ENCODE measurements at places on chromosomes 5 and 9.

DNA sequence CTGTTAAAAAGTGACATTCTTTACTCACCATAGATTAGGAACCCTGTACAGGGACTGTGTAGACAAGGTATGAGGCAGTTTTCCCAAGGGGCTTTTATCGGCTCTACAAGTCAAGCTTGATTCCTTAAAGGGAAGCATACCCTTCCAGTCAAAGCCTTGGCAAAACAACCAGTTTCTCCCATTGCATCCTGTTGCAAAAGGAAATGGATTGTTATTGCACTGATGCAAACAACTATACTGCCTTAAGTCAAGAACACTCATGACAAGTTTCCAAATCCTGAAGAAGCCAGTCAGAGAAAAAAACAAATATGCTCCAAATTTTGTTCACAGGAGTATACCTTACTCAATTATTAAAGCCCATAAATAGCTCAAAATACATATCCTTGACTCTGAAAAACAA lies 67.5 kb downstream of the RGMB start:
- no peak for DNase-seq

GRCh38 chr9:128619127-128619526 lies 37.5 kb downstream of the DYNC2I2 start:
- DNase-seq, result no peak

DNA sequence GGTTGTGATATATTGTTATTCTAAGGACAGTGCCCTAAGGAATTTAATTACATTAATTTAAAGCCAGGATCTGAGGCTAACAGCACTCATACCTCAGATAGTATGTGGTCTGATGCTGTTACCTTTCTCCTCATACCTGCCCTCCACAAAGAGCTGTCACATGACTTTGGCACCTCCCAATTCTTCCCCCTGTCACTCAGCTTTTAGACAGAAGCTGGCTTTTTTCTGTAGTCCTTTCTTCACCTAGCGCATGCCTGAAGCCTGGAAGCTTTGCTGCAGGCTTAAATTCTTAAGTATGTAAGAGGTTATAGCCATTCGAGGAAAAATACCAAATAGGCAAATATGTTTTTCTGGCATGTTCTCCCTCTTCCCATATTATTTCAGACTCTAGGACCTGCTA lies 61.0 kb upstream of the ADAMTS19 start:
- no peak for DNase-seq

DNA sequence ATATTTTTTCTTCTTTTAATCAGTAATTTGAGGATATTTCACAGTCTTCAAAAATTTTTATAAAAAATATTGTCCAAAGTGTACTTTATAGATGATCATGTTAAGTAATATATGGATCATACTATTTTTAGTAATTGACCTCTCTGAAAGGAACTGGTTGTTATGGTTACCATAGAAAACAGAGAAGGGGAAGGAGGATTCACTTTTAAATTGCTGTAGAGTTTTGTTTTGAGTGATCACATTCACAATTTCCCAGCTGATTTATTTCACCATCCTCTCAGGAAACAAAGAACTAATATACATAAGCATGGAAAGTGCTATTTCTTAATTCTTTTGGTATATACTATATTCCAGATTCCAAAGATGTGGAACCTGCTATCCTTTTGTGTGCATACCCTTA lies 56.5 kb upstream of the NREP start:
- DNase-seq, result no peak

GRCh38 chr9:128972956-128973355 lies 25.5 kb downstream of the NUP188 start:
- peak; percentile 59 for DNase-seq

- no peak for DNase-seq
Observed at GRCh38 chr5:155353231-155353630, 339.7 kb downstream of the KIF4B start.

DNA sequence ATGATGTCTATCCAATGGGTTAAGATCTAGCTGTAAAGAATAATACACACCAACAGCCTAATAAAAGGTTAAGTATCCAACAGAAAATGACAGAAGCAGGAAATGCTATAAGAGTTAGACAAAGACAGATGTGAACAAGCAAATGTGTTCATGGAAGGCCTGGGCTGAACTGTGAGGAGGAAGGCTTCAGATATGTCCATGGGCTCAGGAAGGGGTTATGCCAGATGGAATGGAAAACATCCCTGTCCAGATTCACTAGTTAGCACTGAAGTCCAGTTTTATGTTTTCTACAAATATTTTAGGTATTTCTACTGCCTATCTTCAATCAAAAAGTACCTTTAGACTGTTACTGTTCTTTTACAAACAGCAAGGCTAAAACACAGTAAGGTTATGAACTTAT lies 27.1 kb downstream of the ERAP1 start:
- DNase-seq, result peak; percentile 18

DNA sequence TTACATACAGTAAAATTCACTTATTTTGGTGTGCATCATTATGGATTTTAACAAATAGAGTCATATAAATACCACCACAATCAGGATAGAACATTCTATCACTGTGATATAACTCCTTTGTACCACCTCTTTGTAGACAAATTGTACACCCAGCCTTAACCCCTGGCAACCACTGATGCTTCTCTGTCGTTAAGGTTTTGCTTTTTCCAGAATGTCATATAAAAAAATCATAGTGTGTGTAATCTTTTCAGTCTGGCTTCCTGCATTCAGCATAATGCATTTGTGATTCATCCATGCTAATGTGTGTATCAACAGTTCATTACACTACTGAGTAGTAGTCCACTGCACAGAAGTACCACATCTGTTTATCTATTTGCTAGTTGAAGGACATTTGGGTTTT lies 81.2 kb downstream of the ARSB start:
- no peak for DNase-seq

DNA sequence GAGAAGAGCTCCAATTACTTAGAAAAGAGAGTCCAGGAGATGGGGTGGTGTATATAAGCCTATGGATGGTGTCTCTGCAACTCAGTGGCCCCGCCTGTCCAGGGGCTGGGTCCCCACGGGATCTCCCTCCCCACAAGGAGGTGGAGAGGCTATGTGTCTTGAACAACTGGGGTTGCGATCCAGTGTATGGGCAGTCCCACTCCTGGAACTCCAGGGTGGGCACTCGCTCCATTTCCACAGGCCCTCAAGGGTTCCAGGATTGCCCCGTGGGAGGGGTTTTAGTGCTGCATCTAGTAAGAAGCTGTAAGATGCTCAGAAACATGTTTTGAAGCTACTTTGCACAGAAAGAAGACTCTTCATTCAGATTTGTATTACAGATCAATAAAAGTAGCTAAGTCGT lies 558 bp upstream of the SMAD5 start:
- DNase-seq, result no peak

GRCh38 chr9:130042406-130042884 lies 544 bp downstream of the FNBP1 start:
- no peak for DNase-seq

DNA sequence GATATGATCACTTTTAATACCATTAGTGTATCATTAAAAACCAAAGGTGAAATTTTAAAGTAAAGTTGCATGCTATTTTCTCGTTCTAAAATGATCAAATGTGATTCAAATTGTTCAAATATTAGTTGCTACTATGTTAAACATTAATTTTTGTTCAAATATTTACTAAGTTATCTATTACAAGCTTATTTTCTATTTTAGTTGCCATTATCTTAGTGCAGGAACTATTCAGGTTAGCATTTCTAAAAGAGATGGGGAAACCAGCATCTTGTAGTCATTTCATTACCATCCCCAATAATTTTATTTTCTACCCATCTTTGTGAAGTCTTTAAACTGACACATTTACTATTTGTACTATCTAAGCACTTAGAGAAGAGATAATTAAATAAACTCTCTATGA lies 166.0 kb downstream of the RFX3 start:
- DNase-seq, result no peak

- no peak for DNase-seq
Observed at GRCh38 chr5:153863951-153864350, 174.8 kb downstream of the FAM114A2 start.

DNA sequence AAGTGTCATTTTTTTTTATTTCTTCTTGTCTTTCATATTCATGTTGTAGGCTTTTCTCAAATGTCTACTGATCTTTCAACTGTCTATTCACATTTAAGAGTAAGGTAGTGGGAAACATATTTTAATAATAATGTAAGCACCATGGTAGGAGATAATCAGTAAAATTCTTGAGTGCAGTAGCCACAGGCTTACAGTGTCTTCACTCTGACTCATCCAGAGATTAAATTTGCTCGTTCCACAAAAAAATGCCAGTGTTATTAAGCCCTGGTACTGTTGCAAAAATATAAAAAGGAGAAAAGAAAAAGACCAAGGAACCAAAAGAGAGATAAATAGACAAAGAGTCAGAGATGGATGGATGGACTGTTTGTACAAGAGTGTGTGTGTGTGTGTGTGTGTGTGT lies 43.0 kb downstream of the PARP8 start:
- DNase-seq, result no peak

DNA sequence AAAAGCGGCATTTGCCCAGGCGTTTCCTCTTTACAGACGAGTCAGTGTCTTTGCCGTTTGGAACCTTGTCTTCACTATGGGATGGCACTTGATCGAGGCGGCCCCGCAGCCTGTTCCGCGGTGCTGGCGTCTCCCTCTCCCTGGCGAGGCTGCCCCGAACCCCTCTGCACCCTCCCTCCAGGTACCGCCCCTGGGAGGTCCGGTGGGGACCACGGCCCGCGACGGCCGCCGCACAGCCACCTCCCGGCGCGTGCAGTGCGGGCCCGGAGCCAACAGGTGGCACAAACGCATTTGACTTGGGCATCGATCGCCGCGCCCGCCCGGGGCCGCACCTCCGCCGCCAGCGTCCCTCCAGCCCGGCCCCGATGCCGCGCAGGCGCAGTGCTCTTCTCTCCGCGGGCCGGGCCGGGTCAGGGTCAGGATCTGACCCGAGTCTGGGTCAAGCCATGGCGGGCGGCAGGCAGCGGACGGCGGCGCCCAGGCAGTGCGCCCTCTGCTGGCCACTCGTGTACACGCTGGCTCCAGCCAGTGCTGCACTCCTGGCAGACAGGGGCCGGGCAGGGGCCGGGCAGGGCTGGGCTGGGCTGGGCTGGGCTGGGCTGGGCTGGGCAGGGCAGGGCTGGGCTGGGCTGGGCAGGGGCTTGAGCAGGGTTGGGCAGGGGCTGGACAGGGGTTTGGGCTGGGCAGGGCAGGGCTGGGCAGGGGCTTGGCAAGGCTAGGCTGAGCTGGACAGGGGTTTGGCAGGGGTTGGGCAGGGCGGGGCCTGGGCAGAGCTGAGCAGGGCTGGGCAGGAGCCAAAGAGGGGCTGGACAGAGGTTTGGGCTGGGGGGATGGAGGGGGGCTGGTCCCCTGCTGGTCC lies 155.8 kb upstream of the IRX4 start:
- no peak for DNase-seq

DNA sequence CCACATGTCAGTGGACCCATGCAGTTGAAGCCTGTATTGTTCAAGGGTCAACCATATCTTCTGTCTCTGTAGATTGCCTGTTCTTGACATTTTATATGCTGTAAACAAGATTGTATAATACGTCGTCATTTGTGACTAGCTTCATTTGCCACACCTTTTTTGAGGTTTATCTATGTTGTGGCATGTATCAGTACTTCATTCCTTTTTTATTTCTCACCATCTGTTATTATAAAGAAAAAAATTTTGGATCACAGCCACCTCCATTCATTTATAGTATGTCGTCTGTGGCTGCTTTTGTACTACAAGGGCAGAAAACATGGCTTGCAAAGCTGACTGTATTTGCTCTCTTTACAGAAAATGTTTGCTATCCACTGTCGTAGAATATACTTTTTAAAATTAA lies 72.4 kb downstream of the TEK start:
- DNase-seq, result peak; percentile 56

DNA sequence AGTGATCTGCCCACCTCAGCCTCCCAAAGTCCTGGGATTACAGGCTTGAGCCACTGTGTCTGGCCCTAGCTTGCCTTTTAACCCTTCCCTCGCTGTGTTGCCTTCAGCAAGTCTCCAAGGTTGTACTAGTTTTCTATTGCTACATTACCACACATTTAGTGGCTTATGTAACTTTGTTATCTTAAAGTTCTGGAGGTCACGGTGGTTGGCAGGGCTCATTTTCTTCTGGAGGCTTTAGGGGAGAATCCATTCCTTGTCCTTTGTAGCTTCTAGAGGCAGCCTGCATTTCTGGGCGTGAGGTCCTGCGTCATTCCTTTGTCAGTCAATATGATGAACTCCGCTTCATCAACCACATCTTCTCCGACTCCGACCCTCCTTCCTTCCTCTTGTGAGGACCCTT lies 2.9 kb upstream of the PRRC2B start:
- no peak for DNase-seq

DNA sequence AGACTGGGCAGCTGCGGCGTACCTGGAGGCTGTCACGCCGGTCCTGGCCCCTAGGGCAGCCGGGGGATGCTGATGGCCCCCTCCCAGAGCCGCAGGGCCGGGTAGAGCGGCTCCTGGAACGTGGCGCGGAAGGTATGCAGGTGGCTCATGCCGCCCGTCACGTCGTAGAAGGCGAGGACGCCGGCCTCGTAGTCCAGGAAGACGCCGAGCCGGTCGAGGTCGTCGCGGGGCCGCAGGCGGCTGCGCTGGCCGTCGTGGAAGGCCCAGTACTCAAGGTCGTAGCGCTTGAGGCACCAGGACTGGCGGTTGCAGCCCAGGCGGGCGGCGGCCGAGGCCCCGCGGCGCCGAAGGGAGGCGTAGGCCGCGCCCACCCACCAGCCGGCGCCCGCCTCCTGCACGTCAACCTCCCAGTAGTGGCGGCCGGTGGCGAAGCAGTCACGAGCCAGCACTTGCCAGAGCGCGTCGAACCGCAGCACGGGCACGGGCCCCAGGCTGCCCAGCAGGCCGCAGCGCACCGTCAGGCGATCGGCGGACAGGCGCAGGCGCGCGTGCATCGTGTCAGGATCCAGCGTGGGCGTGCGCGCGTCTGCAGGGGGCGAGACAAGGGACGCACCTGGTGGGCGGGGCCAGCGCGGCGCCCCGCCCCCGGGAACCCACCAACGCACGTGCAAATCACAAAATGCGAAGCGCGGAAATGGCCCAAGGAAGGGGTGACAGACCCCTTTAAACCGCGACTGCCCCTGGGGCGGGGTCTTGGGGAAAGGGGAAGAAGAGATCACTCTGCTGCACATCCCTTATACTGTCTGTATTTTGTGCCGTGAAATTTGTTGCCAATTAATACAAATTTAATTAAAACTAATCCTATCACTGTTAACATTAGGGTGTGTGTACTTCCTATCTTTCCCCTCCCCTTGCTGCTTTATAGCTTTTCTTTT lies 31.2 kb downstream of the NANS start:
- DNase-seq, result no peak

- DNase-seq, result no peak
Observed at GRCh38 chr5:115246361-115246991, 16.2 kb downstream of the PGGT1B start.

DNA sequence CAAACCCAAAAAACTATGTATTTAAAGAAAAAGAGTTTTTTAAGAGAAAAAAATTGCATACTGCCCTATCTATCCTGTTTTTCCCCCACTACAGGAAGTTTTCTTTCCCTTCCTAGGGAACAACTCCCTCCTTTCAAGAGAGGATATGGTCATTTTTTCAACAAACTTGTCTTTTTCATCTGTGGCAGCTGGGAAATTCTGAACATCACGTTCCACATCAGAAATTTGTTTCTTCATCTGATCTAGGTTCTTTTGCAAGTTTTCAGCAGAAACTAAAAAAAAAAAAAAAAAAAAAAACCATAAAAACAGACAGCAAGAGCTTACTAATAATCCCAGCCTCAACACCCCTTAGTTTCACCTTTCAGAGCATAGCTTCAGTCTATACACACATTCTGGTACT lies 38.5 kb downstream of the PCDHGC5 start:
- no peak for DNase-seq

Measured in non-pigmented ciliary epithelial cell (primary cell).